ENCODE measurements at places on chromosomes 5 and 9.
A peak's percentile ranks its signal among the peaks of the same experiment; 100 is the strongest.

DNA sequence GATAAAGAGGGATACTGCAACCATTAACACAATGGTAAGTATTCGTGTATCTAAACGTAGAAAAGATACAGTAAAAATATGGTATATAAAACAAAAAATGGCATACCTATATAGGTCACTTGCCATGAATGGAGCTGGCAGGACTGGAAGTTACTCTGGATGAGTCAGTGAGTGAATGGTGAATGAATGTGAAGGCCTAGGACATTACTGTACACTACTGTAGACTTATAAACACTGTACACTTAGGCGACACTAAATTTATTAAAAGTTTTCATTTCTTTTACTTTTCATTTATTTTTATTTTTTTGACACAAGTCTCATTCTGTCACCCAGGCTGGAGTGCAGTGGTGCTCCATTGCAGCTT lies 14.1 kb downstream of the TDRD7 start:
- no peak for DNase-seq

GRCh38 chr9:135375001-135375400 lies 104.6 kb upstream of the PPP1R26 start:
- no peak for DNase-seq

- DNase-seq: no peak
Measured at GRCh38 chr9:126443144-126443543, 116.5 kb downstream of the MVB12B start.

- DNase-seq: no peak
Measured at GRCh38 chr9:71130521-71130920, 9.1 kb upstream of the TRPM3 start.

GRCh38 chr9:69812068-69813000 lies 8.3 kb upstream of the CFAP95 start:
- DNase-seq: no peak

DNA sequence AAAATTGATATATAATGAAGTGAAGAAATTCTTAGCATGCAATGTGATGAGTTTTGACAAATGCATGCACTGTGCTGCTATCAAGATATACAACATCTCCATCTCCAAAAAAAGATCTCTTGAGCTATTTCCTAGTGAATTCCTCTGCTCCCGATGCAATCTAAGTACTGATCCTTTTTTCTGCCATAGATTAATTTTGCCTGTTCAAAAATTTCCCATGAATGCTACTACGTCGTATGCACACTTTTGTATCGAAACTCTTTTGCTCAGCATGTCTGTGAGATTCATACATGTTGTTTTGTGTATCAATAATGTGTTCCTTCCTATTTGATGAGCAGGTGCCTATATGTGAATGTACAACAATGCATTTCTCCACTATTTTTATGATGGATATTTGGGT lies 647.4 kb downstream of the MTRR start:
- no peak for DNase-seq

GRCh38 chr9:128325629-128326028 lies 3.0 kb downstream of the COQ4 start:
- no peak for DNase-seq

- DNase-seq: no peak
Measured at GRCh38 chr5:35384658-35385057, 154.4 kb upstream of the PRLR start.

DNA sequence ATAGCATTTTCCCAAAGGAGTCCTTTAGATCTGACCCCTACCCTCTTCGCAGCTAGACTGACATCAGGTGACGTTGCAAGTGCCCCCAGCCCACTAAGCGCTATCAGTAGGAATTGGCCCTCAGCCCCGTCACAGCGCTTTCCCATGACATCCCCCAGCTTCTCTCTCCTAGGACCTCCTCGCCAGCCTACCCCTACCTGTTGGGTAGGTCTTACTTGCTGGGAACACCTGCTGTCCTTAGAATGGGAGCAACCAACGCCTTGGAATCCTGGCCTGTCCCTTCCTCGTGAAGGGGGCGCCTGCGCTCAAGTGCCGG lies 584 bp upstream of the PIP5K1B start:
- DNase-seq: no peak

- DNase-seq: peak; percentile 25
Measured at GRCh38 chr5:10145923-10146401, 103.7 kb downstream of the ATPSCKMT start.
